ENCODE measurements at places on chromosomes 6 and 20.

- DNase-seq: no peak
These were observed 874 bp downstream of the CD83 start for GRCh38 chr6:14118446-14118845.

GRCh38 chr6:27209659-27210269, 37.7 kb upstream of the PRSS16 start:
- no peak for DNase-seq

DNA sequence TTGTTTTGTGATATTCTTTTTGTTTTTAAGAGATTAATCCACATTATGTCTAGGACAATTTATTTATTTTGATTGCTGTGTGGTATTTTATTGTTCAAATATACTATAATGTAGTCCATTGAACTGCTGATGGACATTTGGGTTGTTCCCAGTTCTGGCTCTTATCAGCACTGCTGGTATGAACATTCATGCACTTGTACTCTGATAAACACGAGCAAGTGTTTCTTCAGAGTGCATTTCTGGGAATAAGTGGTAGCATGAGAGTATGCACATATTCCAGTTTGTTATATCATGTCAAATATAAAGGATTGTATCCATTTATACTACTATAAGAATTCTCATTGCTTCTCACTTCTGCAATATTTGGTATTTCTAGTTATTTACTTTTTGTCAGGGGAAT, 7.1 kb downstream of the CALHM6 start:
- no peak for DNase-seq

DNA sequence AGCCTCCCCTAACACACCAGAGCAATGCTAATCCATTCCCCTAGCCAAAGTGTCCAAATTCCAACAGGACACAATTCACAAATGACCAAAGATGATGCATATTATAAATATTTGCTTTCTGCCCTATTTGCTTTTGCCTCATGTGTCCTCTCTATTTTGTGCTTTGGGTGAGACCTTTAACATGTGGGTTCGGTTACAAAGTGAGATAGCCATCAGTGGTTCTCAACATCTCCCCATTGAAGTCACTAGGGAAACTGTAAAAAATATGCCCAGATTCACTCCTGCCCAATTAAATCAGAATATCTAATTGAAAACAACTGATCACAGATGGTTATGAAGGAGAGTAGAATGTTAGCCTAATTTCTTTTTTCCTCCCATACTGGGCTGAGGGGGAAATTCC, 159.2 kb downstream of the MTFR2 start:
- DNase-seq: no peak

DNA sequence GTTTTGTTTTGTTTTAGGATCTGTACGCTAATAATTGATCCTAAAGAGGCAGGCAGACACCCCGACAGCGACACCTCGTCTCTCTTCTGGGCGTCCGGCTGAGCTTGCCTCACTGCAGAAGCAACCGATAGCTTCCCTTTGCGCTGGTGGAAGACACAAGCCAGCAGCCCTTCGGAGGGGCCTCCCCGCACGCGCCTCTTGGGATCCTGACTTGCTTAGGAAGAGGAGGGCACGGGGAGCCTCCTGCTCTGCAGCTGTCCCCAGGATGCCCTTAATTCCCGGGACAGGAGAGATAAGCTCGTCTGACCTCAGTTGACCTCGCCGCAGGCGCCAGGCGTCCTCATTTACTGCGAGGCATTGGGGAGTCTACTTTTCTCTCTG, 94.0 kb downstream of the CD83 start:
- DNase-seq: no peak

DNA sequence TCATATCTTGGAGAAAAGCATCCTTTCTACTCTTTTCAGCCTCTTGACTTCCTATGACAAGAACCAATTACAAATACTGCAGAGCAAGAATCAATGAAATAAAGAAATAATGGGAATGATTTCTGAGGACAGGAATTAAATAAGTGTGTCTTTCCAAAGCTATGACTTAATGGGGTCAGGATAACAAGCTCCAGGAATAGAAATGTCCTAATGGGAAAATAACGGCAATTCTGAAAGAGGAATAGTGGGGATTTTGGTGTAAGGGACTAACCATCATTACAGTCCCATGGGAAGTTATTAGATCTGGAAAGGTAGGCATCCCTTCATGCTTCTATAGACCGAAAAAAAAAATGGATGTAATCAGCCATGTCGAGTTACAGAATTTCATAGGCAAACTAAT, 28.2 kb upstream of the SNAP25 start:
- no peak for DNase-seq

DNA sequence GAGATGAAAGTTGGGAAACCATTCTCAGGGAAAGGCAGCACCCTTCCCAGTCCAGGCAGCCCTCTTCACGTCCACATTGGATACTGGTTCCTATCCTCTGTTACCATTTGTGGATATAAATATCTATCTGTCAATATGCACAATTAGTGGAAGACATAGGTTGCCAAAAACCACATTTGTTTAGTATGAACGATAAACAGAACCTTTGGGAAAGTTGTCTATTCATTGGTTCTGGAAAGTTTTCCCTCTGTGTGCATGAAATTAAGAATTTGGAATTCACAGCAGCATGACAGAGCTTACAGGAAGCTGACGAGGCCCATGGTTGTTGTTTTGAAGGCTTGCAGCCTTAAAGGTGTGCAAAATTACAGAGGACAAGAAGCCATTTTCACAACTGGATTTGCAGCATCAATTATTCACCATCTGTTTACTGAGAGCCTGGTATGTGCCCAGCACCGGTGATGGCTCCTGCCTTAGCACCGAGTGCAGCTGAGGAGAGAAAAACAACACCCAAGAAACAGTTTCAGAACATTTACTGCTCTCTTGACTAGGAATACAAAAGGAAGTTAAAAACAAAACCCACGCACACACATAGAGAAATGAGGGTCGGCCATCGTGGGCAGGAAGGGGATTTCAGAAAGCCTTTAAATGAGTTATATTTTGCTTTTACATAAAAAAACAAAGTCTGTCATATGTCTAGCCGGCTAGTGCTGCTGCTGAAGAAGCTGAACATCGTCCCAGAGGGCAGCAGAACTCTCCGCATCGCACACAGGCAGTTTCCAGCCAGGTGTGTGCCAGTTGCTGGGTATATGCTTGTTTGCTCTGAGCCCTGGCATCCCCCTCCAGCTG, 319.6 kb downstream of the FARS2 start:
- no peak for DNase-seq

GRCh38 chr6:142378138-142378875, 76.5 kb downstream of the ADGRG6 start:
- DNase-seq: no peak

GRCh38 chr6:159125014-159125609, 44.1 kb upstream of the FNDC1 start:
- DNase-seq: no peak

GRCh38 chr20:6942266-6942665, 174.8 kb downstream of the BMP2 start:
- no peak for DNase-seq

- DNase-seq: peak; percentile 89
These were observed 1.0 kb downstream of the LRP11 start for GRCh38 chr6:149862922-149863697.

DNA sequence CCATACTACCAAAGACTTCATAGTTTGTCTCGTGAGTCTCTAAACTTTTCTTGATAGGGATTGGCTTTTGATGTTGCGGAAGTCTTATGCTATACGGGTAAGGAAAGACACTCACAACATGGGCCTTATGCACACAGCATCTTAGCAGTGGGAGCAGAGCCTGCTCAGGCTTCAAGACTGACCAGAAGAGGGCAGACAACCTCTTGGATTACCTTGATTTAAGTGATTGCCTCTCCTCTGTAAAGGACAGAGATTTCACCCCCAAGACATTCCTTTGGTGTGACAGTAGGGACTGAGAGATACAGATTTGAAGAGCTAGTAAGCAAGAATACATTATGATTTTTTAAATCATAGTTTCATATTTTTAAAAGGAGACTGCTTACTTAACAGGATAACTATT, 71.0 kb upstream of the SAMD3 start:
- DNase-seq: no peak

DNA sequence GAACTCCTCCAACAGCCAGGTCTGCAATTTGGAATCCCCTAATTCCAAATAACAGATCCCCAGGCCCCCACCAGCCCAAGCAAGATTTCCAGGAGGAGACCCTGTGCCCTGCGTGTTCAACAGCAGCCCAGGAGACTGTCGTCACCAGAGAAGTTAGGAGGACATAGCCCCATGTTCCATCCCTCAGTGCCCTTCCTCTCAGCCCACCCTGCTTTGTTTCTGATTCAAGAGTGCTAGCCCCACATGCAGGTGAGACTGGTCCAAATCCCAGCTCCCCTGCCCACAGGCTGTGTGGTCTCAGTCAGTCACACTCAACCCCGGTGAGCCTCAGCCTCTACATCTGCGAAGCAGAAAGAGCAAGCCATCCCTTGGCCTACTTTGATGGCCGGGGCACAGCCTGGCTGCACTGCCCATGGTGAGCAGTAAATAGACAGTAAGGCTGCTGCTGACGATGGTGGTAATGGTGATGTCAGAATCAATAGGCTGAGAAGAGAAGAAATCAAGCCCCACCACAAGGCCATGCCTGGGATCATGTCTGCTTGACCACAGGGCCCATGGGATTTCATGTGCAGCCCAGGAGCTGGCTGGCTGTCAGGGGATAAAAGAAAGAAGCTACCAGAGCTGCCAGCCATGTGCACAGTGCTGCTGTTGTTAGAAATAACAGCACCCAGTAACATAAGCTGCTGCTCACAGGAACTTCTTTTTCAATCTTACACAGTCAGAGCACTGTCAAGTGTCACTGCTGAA, 51.5 kb upstream of the NXT1 start:
- peak; percentile 63 for DNase-seq

DNA sequence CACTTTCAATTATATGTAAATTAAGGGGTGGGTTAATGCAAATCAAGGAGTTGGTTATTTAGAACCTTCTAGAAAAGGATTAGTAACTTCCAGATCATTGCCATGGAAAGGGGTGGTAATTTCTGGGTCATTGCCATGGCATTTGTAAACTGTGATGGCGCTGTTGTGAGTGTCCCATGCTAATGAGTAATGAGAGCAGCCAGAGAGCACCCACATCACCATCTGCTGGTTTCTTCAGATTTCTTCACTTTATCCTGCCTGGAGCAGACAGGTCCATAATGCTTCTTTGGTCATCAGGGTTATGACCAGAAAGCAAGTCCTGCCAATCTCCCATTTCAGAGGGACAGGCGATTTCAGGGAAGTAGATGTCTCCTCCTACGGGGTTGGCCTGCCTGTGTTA, 311.3 kb upstream of the CNR1 start:
- DNase-seq: no peak

DNA sequence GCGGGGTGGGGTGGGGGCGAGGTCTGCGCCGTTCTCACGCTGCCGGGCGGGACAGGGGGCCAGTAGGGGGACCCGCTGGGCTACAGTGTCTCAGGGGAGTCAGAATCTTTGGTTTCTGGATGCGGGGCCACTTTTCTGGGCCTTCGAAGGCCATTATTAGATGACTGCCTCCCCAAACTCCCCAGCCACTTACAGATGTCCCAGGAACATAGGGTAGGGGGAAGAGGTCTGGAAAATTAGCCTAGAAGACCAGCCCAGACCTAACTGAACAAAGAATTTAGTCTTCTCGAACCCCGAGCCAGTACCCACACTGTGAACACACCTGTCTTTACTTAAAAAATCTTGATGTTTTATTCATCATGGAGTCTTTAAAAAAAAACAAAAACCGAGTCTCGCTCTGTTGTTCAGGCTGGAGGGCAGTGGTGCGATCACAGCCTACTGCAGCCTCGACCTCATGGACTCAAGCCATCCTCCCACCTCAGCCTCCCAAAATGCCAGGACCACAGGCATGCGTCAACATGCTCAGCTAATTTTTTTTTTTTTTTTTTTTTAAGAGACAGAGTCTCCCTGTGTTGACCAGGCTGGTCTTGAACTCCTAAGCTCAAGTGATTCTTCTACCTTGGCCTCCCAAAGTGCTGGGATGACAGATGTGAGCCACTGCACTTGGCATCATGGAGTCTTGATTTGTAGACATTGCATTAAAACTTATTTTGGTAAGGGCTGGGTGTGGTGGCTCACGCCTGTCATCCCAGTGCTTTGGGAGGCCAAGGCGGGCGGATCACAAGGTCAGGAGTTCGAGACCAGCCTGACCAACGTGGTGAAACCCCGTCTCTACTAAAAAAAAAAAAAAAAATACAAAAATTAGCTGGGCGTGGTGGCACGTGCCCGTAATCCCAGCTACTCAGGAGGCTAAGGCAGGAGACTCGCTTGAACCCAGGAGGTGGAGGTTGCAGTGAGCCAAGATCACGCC, 3.3 kb upstream of the SLC29A1 start:
- no peak for DNase-seq

DNA sequence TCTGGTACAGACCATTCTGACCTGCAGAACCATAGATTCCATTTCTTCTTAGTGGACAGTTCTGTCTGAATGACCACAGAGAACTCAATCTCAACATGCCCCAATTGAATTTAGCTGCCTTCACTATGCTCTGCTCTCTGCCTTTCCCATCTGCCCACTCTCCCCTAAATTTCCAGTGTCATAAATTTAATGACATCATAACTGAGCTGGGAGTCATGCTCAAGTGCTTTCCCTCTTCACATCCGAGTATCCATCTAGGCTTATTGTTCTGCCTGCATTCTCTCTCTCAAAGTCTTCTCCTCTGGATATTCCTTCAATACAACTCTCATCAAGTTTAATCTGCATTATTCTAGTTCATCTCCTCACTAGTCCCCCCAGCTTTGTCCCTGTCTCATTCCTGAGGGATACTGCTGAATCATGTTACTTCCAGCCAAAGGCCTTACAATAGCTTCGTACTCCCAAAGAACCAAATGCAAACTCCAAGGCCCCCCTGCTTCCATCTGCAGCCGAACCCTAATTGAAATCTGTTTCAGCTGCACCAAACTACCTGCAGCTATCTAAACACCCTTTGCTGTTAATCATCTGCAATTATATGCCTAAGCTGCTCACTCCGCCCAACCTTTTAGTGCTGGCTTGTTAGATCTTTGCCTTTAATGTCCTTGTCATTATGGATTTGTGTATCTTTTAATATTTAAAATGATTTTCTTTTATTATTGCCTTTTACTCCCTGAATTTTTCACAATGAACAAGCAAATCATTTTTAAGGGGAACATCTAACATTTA, 46.1 kb downstream of the SLC35B3 start:
- no peak for DNase-seq

- DNase-seq: no peak
These were observed 1195.1 kb upstream of the MAP3K7 start for GRCh38 chr6:91781946-91782345.

GRCh38 chr20:54111460-54111859, 41.1 kb upstream of the BCAS1 start:
- DNase-seq: peak; percentile 9

DNA sequence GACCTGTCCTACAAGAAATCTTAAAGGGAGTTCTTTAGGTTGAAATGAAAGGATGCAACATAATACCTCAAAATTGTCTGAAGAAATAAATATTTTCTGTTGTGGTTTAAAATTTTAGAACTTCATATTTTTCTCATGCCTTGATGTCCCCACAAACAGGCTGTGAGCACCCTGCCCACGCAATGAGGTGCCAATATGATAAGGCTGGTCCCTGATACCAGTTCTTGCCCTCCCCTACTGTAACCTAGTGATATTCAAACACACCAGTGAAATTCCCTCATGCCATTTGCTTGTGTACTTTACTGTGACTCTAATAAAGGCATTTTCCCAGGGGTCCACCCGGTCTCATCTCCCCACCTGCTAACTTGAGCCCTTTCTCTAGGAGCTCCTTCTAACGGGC, 67.3 kb upstream of the SIRPG start:
- DNase-seq: no peak

- no peak for DNase-seq
These were observed 144.0 kb upstream of the AGPAT4 start for GRCh38 chr6:161417717-161418462.

All from coronary artery (tissue), 2 donors.